ENCODE measurements at places on chromosomes 5 and 9.

- no peak for DNase-seq
These were observed 46.6 kb downstream of the ARHGAP26 start for GRCh38 chr5:142816531-142817430.

DNA sequence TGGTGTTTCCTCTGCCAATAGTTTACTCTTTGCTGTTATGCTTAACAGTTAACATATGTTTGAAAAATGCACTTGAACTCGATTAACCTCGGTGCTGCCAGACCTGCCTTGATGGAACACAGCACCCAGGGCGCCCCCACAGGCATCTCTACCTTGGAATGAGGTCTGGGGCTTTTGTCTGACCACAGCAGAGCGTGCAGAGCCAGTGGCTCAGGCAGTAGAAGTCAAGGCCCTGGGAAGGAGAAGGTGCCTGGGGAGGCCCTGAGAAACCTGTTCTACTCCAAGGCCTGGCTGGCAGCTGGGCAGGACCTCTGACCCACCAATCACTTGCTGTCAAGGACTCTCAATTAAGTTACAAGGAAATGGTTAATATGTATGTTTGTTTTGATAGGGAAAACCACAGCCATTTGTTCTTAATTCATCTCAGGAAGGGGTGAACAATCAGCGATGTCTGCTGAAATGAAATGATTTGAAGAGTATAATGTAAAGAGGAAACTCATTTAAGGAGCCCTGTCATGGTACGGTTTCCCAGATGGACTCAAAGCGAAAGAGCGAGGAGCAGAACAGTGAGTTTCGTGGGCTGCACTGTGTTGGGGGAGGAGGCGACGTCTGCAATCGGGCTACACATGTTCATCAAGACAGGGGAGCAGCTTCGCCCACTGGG is 21.9 kb downstream of the MACROH2A1 start:
- no peak for DNase-seq

- no peak for DNase-seq
These were observed 9.6 kb upstream of the PAPPA start for GRCh38 chr9:116144038-116144437.

DNA sequence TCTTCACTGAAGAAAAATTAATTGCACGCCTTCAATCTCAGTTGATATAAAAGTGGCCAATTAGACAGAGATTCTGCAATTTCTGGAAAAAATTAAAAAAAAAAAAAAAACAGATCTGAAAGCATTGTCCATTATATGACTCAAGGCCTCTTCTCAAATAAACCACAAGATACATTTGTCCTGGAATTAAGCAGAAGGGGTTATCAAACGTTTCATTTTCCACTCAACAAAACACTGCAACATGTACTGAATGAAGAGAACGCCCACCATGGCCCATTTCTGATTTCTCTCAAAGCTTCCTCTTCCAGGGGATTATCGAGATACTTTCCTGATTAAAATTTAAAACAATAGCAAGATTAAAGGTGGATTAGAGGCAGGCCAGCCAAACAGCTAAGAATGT is 5.8 kb upstream of the PAPPA start:
- no peak for DNase-seq

DNA sequence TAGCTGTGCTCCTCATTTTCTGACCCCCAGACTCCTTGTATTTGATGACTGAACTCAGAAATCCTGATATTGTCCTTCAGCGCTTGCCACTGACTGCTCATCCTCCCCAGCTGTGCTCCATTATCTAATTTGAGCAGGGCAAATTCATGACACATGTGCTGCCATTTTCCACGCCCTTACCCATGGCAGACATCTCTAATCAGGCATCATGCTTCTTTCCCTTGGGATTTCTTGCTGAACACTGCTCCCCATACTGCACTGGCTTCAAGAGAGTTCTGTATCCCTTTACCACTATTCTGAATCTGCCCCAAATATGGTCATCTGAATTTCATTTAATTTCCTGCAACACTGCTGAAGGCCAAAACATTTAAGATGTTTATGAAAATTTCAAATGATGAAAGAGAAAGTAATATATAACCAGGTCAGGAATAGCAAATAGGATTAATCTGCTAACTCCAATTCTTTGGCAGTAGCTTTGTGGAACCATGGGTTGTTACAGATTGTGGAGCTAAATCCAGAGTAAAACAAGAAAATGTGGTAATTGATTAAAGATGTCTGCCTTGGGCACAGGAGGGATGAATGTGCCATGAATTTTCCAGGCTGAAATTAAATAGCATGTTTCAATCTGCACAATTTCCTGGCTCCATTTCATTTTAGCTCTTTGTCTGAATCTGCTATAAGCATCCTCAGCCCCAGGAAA is 93.6 kb downstream of the CYFIP2 start:
- DNase-seq, result no peak

DNA sequence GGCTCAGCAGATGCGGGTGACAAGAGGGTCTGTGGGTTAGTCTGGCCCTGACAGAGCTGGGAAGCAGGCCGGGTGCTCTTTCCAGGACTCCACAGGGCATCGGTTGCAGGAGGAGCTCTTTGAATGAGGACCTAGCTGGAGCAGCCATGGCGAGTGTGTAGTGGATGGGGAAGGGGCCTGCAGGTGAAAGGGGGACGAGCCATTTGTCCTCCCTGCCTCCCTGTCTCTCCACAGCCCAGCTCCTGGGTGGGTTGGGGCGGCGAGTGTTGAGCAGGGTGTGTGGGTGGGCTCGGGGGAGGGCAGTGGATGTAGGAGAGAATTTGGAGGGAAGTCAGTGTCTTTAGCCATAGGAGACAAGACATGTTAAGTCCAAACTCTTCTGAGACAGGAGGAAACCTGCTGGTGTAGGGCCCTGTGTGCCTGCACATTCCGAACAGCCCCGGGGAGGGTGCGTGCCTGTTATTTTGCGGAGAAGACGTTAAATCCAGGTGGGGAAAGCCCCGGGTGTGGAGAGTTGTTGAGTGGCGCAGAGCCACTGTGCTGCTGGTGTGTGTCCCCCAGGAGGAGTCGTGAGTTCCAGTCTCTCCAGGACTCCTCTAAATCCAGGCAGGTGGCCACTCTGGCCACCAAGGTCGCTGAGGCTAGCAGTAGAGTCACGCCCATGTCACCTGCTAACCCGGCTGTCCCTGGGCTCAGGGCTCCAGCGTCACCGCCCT is 73.6 kb downstream of the PSMB7 start:
- no peak for DNase-seq

DNA sequence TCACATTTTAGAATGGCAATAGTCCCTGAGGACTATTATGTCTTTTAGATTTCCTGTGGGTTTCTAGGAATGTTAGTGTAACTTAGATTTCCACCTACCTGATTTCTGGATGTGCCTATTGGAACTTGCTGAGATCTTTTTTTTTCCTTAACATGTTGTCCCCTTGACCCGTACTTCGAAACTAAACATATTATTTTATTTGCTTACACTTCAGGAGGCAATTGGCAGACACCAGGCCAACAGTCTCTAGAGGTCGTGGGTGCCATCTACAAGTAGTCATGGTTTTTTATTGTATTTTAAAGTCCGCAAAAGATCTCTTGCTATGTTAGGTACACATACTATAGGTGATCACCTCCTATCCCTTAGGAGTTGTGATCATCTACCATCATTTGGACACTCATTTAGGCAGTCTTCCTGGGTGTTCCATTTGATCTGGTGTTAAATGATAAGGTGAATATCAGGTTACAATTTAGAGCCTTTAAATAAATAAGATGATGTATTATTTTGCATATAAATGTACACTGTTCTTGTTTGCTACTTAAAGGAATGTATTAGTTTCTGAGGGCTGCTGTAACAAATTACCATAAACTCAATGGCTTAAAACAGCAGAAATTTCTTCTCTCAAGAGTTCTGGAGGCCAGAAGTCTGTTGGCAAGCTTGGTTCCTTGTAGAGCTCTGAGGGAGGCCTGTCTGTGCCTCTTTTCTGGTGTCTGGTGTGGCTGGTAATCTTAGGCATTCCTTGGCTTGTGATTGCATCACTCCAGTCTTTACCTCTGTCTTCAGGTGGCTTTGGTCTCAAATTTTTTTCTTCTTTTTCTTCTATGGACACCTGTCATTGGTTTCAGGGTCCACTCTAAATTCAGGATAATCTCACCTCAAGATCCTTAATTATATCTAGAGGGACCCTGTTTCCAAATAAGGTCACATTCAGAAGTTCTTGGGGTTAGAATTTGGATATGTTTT is 64.8 kb downstream of the ZCCHC7 start:
- DNase-seq, result no peak
